Astrocyte of the cerebellum (primary cell): ENCODE measurements at places on chromosomes 3 and 15.

DNA sequence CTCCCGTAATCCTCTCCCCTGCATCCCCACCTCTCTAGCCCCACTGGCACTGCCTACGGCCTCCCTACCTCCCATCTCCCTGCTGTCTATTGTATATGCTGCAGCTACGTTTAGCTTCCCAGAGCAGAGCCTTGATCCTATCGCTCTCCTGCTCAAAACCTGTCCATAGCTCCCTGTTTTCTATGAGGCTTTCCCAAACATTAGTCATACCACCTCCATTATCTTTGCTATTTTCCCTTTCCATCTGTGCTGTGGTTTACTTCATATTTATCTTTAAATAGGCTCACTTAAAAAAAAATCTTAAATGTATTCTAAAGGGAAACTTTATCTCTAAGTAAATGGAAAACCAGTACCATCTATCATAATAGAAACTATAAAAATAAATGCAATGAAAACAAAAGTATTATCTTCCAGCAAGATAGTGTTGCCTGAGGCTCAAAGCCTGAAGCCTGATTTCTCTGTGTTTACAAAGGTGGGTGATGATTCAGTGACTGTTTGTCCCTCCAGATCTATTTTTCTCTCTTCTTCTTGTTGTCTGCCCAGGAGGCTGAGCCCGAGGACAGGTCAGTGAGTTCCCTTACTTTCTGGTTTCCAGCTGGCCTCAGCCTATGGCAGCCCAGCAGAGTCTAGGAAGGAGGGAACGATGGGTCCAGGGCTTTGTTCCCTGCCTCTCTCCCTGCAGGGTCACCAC, 397.1 kb upstream of the CFAP20DC start:
- DNase-seq, result no peak

- no peak for DNase-seq
Observed at GRCh38 chr15:63358241-63359029, 23.2 kb downstream of the CA12 start.

DNA sequence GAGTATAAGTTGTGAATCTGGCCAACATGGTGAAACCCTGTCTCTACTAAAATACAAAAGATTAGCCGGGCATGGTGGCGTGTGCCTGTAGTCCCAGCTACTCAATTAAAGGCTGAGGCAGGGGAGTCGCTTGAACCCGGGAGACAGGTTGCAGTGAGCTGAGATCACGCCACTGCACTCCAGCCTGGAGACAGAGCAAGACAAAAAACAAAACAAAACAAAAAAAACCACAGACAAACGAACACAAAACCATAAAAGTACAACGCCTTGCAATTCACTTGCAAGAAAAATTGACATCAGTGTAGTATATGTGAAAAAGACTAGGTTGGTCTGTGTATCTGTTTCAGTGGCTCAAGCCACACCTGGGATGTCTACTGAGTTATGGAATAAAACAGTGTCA, 29.9 kb upstream of the CCDC80 start:
- DNase-seq, result no peak

DNA sequence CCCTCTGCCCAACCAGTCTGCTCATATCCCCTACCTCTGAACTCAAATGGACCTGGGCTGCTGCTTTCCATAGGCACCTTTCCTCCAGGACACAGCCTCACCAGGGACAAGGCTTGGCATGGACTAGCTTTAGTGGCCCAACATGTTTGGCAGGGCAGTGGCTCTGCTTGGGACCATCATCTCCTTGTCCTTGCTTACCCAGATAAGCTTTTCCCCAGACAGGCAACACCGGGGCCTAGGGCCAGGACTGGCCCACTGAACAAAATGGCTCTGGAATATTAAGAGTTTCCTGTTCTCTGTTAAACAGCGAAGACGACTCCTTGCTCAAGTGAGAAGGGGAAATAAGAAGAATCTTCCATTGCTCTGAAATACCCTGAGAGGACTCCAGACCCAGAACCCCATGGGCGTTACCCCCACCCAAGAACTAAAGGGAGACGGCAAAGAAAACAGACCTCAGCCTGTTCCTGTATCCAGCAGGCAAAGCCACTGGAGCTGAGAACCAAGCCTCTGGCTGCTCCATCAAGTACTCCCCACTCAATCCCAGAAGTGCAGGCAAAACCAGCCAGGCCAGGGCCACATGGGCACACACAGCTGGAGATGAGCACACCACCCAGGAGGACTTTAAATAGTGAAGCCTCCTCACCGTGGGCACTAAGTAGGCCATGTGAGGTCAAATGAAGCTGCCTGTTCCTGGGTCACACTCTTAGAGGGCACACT, 45.5 kb downstream of the CTNNB1 start:
- no peak for DNase-seq

- no peak for DNase-seq
Observed at GRCh38 chr3:62710751-62711150, 164.5 kb downstream of the CADPS start.

GRCh38 chr3:156551261-156551660, 3.7 kb downstream of the SSR3 start:
- no peak for DNase-seq
